Sigmoid colon (tissue), 7 donors: ENCODE measurements at places on chromosomes 6 and 20.

DNA sequence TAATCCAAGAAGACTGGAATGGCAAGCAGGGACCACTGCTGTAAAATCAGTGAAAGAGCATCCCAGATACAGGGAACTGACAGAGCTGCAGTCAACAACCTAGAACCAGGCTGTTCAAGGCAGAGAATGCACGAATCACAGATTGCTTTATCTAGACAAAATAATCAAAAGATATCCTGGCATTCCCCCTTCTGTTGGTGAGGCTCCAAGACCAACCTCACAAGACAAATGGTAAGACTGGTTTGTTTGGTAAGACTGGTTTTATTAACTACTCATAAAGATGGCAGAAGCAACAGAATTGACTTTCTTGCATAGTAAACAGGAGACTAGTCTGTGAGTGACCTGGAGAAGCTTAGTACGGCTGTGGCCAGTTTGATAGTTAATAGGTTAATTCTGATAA lies 88.8 kb upstream of the AHI1 start:
- H3K27me3 ChIP-seq: no peaks in the 10 kb centered on the region
- no peak for DNase-seq
- no peaks in the 10 kb centered on the region for H3K4me1 ChIP-seq
- H3K27ac ChIP-seq: no peak overlapping the region

DNA sequence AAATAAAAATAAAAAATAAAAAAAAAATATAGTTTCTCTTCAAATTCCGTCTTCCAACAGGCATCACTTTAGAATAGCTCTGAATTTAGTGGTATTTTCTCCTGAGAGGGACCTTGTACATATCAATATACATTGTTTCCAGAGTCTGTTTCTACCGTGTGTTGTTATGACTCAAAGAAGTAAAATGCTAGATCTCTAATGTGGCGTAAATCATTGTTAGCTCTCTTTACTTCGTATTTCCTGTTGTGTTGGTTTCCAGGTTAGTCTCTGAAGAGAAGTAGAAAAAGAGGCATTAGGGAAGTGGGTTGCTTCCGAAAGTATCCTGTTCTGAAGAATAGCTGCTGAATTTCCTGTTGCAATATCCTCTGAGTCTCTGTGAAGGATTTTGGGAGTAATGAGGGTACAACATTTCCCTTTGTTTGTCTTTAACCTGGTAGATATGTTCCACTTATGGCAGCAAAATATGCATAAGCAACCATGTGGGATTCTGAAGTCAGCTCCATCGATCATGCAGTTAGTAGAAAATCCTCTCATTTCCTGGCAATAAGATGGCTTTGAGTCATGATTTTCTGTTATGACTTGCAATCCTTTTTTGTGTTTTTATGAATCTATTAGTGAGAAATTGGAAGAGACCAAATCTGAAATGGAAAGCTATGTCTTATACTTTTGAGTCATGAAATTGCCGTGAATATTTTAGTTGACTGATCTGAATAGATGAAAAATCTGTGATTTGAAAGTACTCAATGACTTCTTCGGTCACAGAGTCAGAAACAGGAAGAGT lies 42.0 kb upstream of the MCHR2 start:
- no peaks in the 10 kb centered on the region for H3K27me3 ChIP-seq
- no peaks in the 10 kb centered on the region for H3K36me3 ChIP-seq
- no peak for DNase-seq
- H3K4me1 ChIP-seq: no peaks in the 10 kb centered on the region
- H3K27ac ChIP-seq: no peak overlapping the region
- H3K4me3 ChIP-seq: no peak overlapping the region

DNA sequence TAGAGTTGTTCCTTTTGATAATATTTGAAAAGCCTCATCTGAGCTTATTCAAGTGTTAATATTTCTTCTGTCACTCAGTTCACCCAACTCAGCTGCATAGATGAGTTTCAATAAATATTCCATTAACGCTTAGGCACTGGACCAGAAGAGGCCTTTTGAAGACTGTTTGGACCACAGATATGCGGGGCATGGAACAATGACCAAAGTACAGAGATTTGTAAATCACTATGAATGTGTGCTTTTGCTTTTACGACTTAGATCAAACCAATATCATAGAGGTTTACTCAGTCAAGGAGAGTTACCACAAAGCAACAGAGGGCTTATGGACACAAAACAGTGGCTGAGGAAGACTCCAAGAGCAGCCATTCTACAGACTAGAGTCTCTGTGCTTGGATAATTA lies 99.9 kb downstream of the RTN4IP1 start:
- H3K4me3 ChIP-seq: no peak overlapping the region
- H3K27me3 ChIP-seq: no peaks in the 10 kb centered on the region

GRCh38 chr20:37243076-37243936 lies 18.3 kb downstream of the GHRH start:
- no peak for DNase-seq
- H3K27me3 ChIP-seq: no peaks in the 10 kb centered on the region
- no peak overlapping the region for H3K4me3 ChIP-seq
- H3K36me3 ChIP-seq: no peaks in the 10 kb centered on the region
- no peaks in the 10 kb centered on the region for H3K4me1 ChIP-seq
